ENCODE measurements at places on chromosomes 1 and 21.

- DNase-seq: no peak
Measured at GRCh38 chr1:161019751-161020495, 1.0 kb downstream of the F11R start.

DNA sequence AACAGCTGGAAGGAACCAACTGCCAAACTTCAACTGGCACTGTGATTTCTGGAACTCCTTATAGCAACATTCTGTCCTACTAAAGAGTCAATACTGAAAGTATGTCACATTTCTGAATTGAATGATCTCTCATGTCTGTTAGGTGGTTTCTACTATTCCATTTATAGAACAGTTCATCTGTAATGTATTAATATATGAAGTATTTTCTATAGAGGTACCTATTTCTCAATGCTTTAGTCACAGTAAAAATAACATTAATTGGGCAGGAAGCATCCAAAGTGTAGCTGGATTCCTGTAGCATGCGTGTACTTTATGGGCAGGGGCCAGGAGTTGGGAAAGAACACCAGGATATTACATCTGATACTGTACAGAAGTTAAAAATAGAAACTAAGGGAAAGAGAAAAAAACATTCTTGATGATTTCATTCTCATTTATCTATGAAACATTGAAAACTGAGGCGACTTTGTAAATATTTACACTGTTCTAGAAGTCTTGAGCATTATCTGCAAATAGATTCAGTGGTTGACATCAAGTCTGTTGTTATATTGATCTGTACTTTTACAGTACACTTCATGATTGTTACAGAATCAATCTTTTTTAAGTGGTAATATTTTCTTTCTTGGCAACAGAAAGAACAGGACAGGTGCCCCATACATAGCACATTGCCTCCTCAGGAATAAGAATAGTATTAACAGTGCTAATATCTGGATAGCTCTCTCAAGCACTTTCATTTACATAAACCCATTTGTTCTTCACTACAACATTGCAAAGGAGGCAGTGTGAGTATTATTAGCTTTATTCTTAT lies 6.2 kb upstream of the ZNF281 start:
- no peak for DNase-seq

DNA sequence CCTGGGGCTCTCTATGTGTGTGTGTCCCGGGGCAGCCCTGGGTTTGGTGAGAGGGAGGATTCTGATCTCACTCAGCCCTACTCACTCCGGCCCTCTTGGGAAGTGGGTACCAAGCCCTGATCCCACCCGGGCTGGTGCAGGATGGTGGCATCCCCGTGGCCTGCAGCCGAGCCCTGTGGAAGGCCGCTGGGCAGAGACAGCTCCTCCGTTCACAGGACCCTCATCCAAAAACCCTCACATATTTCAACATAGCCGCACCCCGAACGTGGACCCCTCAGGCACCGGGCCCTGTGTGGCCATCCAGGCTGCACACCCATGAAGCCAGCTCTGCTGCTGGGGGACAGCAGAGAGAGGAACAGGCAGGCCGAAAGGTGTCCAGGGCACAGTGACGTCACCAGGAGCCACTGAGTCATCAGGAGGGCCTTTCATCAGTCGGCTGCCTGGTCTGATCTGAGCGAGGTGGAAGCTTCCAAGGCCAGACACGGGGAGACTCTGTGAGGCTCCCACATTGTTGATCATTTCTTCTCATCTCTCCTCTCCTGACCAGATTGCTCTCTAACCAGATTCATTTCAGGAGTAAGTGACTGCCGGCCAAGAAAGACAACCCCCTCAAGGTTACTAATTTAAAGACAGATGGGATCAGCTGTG lies 16.2 kb upstream of the GPR157 start:
- no peak for DNase-seq

DNA sequence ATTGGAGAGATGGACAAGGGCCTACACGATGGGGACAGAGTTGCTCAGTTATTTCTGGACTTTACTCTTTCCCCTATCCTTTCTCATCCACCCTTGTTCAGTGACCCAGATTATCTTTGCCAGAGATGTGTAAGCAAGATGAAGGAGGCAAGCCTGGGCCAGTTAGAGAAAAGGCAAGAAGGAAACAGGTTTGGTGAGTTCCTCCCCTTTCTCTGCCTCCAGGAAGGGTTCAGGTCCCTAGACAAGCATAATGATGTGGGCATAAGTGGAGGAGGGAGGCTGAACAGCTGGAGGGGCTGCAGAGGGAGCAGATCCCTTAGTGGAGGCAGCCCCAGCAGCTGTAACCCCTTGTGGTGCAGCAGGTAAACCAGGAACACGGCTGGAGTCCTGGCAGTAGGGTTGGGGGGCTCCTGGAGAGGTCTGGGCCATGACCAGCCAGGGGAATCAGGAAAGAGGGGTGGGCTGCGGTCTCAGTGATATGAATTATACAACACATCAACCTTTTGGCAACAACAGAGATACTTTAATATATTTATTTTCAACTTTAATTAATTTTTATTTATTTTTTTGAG lies 9.2 kb upstream of the CDC42 start:
- no peak for DNase-seq

- DNase-seq: no peak
Measured at GRCh38 chr1:185526344-185527307, 207.6 kb upstream of the HMCN1 start.

DNA sequence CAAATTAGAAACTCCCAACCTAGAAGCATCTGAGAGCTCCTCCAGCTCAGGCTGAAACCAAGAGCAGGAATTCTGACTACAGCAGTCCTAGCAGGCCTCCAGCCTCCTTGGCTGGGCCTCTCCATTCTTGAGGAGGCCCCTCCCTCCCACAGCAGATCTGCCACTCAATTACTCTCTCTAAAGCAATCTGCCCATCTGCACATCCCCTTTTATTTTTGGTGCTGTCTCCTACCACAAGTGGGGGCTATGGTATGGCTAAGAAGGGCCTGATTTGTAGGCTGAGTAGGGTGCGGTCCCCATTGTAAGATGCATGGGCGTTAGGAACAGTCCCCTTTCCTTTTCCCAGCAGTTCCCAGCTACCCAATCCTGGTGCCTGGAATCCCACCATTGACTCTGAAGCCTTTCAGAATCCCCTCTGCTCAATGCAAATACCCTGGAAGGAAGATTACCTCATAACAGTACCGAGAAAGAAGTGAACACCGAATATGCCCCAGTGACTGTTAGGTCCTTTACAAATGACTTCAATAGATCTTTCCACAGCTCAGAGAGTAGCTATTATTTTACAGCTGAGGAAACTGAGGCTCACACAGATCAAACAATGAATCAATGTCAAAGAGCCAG lies 11.6 kb upstream of the TTC39A start:
- DNase-seq: no peak

DNA sequence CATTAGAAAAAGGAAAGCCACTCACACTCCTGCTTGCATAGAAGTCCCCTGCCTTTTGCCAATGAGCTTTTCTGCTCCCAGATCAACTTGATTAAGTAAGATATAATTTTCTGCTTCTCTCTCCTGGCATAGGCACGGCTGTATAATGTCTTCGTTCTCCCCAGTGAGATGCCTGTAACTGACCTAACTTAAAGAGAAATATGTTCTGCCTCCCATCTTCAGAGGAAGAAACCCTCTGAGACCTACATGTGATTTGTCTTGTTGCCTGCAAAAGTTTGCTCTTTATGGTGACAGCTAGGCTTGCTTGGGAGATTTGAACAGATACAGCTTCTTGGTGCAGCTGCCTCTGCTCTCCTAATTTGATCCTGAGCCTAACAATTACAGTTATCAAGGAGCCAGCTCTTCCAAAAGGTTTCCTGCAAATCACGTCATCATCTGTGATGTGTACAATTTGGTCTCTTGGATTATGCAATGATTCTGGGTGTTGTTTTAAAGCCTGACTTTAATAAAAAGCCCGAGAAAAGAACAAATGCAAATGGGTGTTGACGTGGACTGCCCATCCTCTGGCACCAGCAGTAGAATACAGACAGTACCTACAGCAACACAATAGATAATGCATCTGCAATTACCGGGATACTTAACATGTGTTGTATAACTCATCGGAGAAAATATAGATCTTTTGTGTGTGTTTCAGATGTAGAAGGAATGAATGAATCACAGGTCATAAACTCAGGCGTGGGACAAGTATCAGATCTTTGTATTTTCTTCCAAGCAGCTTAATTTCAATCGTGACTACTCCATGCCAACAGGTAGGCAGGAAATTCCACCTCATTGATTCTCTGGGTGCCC lies 76.2 kb upstream of the KAZN start:
- no peak for DNase-seq

DNA sequence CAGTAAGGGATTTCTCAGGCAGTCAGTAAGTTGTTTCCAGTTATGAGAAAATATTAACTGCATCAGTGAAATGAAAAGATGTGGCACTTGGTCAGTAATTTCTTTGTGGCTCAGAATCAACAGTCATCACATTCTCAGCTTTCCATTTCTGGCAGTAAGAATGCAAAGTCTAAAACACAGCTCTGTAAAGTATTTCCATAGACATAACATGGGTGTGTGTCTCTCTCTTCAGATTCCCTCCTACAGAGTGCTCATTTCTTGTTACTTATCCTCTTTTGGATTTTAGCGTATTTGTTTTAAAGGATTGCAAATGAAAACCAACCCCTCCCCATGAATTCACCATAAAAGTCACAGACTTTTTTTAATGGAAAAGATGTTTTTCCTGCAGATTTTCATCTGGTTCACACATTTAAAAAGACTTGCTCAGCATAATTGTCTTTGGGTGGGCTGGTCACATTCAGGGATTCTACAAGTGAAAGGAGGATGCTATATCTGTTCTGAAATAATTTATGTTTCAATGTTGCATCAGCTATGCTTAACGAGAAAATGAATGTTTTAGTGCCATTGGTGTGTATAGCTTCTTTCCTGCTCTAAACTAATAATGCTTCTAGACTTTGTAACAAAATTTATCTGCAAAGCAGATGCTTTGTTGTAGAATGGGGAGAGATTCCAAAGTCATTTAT lies 34.6 kb upstream of the CD55 start:
- no peak for DNase-seq

DNA sequence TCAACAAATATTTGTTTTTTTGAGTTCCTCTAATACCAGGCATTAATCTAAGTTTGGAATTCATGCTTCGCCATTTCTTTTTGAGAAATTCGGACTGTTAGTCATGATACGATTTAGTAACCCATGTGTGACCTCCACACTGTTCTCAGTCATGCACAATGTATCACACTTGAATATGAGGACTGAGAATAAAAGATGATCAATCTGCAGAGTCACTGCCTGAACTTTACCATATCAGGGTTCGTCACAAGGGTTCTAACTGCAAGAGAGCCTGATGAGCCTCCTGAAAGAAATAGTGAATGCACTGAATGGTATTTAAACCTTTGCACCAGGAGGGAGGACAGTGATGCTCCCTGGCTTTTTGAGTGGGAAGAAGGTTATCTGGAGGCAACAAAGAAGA lies 10.9 kb upstream of the FASLG start:
- no peak for DNase-seq

- peak; percentile 73 for DNase-seq
Measured at GRCh38 chr1:52636721-52637695, 4.0 kb downstream of the SHISAL2A start.

DNA sequence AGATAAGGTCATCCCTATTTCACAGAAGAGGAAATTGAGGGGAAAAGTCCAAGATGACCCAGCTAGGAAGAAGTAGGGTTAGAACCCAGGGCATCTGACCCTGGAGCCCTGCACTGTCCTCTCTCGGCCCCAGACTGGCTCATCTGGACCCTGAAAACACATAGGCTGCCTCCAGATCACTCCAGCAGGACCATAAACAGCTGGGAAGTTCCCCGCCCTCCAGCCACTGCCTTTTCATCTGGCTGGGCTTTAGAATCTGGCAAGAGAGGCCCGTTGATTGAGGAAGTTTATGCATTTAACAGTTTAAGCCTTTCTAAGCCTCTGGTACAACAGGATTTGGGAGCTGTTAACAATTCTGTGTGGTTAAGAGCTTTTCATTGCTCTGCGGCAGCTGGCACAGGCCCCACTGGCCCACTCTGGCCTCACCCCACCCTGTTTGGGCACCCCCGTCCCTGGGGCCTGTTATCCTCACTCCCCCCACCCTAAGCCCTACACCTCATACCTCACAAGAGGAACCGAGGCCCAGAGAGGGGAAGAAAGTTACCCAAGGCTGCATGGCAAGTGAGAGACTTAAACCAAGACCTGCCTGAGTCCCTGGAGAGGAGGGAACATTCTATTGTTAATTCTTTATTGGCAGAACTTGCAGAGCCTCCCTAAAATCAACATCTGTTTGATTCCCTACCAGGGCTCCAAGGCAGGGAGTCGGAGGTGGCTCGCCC lies 84.2 kb downstream of the EPHB2 start:
- no peak for DNase-seq

- no peak for DNase-seq
Measured at GRCh38 chr1:35605071-35605866, 32.2 kb downstream of the TFAP2E start.

DNA sequence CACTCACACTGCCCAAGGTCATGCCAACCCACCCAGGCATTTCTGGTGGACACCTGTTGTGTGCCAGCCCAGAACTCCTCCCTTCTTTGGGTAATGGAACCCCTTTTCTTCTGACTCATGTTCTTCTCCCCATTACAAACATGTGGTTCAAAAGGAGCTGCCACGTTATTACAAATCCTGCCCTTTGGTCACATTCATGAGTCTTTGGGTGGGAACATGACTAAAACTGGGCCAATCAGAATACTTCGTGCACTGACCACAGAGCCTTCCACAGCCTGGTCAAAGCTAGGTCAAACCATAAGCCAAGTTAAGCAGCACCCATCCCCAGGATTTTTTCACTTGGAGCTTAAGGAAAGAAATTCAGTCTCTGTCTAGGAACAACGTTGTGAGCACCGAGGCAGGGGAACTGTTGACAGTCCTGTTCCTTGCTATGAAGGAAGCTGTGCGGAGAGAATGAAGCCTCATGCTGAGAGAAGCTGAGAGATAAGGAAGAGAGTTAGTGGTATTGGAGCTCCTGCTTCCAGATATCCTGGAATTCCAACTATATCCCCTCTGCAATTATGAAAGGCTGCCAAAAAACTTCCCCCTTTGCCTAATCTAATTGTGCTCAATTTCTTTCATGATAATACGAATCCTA lies 46.8 kb upstream of the DIPK1A start:
- no peak for DNase-seq

GRCh38 chr1:197735461-197735860 lies 39.8 kb downstream of the DENND1B start:
- DNase-seq: no peak

- DNase-seq: no peak
Measured at GRCh38 chr21:35019631-35020032, 29.5 kb downstream of the RUNX1 start.

GRCh38 chr21:33373451-33373850 lies 29.8 kb upstream of the IFNGR2 start:
- DNase-seq: no peak

DNA sequence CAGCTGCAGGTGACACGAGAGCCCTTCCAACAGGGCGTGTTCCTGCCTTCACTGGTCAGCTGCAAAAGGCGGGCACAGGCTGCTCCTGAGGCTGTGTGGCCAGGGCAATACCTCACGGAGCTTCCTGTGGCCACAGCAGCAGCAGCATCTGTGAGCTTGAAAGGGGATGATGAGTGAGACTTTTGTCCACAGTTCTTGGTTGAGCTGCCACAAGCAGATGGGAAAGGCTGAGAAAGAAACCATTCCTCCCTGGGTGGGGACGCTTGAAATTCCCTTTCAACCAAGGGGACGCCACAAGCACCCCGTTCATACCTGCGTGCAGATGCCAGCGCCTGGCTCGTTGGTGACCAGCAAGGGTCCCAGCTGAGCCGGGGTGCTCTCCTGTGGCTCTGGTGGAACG lies 37.6 kb downstream of the B3GALT5 start:
- no peak for DNase-seq

- no peak for DNase-seq
Measured at GRCh38 chr21:26587736-26588201, 14.7 kb upstream of the CYYR1 start.

GRCh38 chr1:226778657-226779058 lies 39.6 kb upstream of the ITPKB start:
- no peak for DNase-seq

Measured in T-helper 2 cell treated with Interferon-gamma antibody and Interleukin-4, amounts not matched to agents 5 μg/mL and 100 μg/mL, for 36 hours (primary cell).